ENCODE measurements at places on chromosomes 7 and 10.

GRCh38 chr10:69972981-69973397 is 79.7 kb upstream of the MACROH2A2 start:
- DNase-seq = no peak

DNA sequence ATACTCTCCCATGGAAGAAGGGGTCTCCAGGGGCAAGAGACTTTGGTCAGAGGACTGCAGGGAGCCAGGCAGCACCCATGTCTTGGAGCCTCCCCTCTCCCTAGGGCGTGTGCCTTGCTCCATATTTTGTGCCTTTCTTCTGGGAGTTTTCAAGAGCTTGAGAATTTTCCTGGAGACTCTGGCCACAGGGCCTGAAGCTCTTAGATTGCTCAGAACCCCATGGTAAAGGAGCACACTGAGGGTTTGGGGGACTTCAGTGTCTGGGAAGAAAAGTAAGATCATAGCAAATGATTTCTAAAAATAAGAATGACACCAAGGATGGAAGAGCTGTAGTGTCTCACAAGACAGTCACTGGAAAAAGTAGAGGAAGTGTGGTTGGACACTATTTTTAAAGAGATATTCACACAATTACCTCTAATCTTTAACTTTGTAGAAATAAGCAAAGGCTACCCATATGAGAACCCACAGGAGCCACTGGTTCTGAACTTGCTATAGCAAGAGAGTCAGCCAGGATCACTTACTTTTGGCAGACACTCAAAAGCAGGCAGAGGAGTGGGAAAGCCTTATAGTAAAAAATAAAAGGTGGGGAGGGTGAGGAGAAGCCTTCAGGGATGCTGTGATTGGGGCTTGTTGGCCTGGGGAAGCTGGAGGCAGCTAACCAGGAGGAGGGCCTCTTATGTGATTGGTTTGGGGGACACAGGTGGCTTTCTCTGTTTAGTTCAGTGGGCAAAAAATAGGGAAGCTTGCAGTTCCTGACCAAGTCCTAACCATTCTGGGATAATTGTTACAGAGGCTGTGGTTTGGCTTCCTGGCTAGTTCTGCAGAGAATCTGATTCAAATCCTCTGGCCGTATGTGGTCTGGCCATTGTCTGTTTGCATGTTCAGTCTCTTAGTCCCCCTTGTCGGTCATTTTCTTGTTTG is 5.1 kb upstream of the CSGALNACT2 start:
- DNase-seq = no peak

- DNase-seq = no peak
Observed at GRCh38 chr10:132796846-132797245, 10.9 kb upstream of the NKX6-2 start.

GRCh38 chr7:140062118-140062527 is 628 bp downstream of the PARP12 start:
- DNase-seq = peak; percentile 46

- DNase-seq = no peak
Observed at GRCh38 chr7:78718212-78718611, 735.3 kb downstream of the MAGI2 start.

DNA sequence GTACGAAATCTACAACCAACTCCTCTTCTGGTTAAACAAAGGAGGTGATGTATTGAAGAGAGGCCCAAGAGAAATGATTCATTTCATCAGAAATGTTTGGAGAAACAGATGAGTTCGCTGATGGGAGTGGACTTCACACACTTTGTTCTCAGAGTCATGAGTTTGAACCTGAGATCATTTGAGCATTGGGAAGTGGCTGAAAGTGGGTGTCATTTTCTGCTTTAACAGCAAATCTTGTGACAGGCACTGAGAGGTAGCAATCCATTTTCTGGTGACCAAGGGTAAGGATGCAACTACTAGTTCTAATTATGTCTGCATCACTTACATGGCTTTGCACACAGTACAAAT is 51.4 kb downstream of the RBM20 start:
- DNase-seq = no peak

- no peak for DNase-seq
Observed at GRCh38 chr7:28413011-28413410, 693 bp downstream of the CREB5 start.

DNA sequence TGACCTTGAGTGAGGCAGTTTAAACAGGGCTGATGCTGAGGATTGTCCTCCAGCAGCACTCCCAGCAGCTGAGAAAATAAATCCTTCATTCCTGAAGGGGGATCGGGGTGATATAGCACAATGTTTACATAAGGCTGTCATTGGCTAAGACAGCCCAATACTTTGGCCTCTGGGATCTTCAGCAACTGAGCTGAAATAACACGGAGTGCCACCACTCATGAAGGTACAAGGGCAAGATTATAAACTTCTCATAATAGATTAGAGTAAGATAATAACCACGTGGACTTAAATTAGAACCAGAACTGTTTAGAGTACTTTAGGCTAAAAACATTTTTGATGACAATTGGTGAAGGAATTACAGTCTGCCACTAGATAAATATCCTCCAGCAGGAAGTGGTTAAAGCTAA is 70.0 kb upstream of the PAPSS2 start:
- no peak for DNase-seq

- peak; percentile 42 for DNase-seq
Observed at GRCh38 chr10:3783682-3784432, 1.2 kb downstream of the KLF6 start.

DNA sequence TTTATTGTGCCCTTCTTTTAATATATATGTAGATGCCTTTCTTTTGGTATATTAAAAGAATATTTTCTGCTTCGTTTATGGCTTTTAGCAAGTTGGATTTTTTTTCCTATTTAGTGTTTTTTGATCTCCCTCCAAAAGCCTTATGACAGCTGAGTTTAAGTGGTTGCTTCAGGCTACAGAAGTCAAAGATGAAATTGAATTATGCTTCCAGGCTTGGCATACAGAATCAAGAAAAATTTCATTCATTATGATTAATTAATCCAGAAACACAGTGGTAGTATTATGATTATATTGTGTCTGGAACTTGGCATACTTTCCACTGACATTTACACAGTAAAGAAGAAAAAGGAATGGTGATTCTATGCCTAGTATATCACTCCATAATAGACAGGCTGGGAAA is 63.8 kb upstream of the SEM1 start:
- DNase-seq = no peak

- no peak for DNase-seq
Observed at GRCh38 chr7:137538361-137538762, 194.8 kb upstream of the PTN start.

- DNase-seq = no peak
Observed at GRCh38 chr10:13862546-13863233, 275.9 kb downstream of the PRPF18 start.

DNA sequence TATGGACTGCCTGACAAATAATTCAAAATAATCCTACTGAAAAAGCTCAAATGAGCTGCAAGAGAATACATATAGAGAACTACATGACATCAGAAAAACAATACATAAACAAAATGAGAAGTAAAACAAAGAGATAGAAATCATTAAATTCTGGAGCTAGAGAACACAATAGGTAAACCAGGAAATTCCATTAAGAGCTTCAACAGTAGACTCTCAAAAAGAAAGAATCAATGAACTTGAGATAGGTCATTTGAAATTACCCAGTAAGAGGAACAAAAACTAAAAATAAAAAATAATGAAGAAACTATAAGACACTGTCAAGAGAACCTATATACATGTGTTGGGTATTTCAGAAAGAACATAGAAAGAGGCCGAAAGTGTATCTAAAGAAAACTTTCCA is 186.3 kb downstream of the PTN start:
- no peak for DNase-seq

GRCh38 chr10:62818426-62819011 is 2.4 kb upstream of the EGR2 start:
- peak; percentile 66 for DNase-seq

- DNase-seq = no peak
Observed at GRCh38 chr7:155996718-155997280, 184.5 kb upstream of the SHH start.

DNA sequence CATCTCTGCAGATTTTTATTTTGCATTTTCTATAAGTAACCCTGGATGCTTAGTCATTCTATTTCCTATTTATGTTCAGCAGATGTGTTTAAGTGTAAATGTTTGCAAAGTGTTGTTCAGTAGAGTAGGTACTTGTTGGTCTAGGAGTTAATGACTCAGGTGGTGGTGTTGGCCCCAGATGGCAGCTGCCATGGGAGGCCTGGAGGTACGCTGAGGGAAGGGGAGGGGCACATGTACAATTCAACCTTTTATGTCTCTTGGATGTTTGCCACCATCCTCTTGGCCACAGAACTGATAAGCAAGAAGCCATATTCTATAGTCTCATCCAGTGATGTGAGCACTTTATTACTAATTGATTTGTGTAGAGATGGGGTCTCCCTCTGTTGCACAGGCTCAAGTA is 68.1 kb upstream of the SLC39A12 start:
- no peak for DNase-seq

- no peak for DNase-seq
Observed at GRCh38 chr7:45092100-45092930, 3.5 kb upstream of the NACAD start.

DNA sequence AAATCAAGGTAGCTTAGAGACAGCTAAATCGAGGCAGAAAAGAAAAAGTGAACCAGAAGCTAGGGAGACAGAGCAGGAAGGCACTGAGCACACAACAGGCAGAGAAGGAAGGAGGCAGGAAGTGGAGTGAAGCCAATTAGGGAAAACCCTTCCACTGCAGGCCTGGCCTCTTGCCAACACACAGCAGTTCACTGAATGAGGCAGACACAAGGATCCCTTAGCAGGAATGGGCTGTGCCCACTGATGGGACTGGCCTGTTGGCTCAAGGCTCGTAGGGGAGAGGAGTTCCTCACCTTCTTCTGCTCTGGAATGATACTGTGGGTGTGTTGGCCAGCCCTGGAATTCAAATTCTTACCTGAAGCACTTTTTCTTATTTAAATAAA is 220.3 kb upstream of the STK17A start:
- no peak for DNase-seq

- no peak for DNase-seq
Observed at GRCh38 chr10:18179891-18180290, 39.7 kb downstream of the CACNB2 start.

GRCh38 chr10:52466464-52466863 is 152.4 kb downstream of the DKK1 start:
- no peak for DNase-seq

GRCh38 chr10:112348759-112349158 is 25.2 kb upstream of the ACSL5 start:
- DNase-seq = no peak

DNA sequence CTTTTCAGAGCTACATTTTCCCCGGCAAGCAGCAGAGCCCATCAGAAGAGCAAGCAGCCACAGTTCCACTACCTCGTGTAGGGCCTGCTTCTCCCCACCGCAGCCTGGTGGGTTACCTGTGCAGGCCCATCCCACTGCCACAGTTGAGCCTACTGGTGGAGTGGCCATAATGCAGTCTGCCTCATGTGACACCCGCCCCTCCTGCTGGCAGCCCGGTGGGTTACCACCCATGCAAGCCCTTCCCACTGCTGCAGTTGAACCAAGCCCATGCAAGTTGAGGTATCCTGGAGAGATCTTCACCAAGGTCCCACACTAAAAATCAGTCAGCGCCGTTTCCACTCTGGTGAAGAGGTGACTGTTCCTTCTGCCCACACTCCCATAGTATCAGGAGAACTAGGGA is 32.1 kb upstream of the CNNM1 start:
- no peak for DNase-seq

- no peak for DNase-seq
Observed at GRCh38 chr7:135209225-135209834, 2.0 kb downstream of the WDR91 start.

- peak; percentile 24 for DNase-seq
Observed at GRCh38 chr10:133100706-133101415, 13.1 kb downstream of the ADGRA1 start.

GRCh38 chr10:71741671-71742070 is 22.1 kb upstream of the C10orf105 start:
- DNase-seq = no peak

DNA sequence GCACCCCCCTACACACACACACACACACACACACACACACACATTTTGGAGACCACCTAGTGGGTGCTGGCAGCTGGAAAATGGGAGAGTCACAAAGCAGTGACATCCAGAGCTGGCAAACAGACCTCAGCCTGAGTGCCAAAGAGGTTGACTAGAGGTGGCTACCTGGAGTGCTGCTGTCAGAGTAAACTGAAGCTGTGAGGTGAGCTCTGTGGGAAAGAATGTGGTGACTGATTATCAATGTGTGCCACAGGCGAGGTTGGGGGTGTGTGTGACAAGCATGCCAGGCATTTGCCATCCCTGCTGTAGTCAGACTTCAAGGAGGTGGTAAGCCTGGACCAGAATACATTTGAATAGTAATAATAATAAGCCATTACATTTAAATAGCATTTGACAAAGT is 120.6 kb downstream of the SLIT1 start:
- no peak for DNase-seq

DNA sequence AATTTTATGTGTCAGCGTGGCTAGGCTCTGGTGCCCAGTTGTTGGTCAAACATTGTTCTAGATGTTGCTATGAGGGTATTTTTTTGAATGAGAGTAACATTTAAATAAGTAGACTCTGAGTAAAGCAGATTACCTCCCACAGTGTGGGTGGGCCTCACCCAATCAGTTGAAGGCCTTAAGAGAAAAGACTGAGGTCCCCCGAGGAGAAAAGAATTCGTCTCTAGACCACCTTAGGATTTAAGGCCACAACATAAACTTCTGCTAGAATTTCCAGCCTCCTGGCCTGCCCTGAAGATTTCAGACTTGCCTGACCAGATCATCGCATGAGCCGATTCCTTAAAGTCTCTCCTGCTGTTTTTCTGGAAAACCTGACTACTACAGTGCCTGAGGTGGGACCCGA is 45.1 kb upstream of the SRGN start:
- DNase-seq = no peak

GRCh38 chr7:82740246-82740848 is 296.8 kb upstream of the CACNA2D1 start:
- DNase-seq = no peak

- no peak for DNase-seq
Observed at GRCh38 chr7:19754521-19755116, 18.8 kb downstream of the TMEM196 start.

DNA sequence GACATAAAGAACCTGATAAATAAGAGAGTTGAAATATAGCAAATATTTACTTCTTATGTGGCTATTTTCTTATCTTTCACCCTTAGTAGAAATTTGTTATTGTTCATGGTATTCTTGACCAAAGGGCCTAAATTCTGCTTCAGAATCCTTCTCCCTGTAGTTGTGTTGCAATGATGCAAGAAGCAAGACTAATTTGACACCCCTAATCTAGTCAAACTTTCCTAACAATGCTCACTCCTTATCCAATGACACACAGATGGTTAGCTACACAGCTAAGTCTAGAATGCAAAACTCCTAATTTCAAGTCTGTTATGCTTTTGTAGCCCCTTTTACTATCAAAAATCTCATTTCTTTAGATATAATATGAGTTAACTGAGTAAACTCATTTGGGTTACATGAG is 56.1 kb downstream of the TWIST1 start:
- no peak for DNase-seq

DNA sequence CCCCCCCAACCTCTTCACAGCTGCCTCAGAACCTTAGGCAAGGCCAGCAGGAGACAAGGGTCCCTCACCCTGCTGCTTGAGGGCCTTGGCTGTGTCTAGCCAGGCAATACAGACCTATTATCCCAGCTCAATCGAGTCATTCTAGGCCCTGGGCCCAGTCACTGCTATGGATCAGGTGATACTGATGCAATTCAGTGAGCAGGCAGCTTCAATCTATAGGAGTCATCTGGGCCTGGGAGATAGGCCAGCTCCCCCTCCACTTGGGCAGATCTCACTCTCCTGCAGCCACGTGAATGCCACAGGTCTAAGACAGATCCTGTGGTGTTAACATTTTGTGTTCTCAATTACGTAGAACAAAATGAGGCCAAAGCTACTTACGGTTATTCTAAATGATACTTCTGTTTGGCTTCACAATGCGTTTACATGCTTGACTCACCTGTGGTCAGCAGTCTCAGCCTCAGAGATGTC is 68.0 kb upstream of the LRRC4 start:
- DNase-seq = no peak
